ENCODE measurements at places on chromosomes 5 and 9. TPM values are rescaled to one million over a fixed set of nuclear protein-coding genes. Genes with fewer than 3 reads are reported as not detected.

Gene CDKN2B-AS1
- 2.5 TPM for polyA plus RNA-seq

Gene KIF4B
- polyA plus RNA-seq, result 0.85 TPM

Gene FOXD4L5
- not detected for polyA plus RNA-seq

Gene SLC45A2
- polyA plus RNA-seq, result not detected

Gene C1QTNF2
- polyA plus RNA-seq, result 2.4 TPM

Gene AIF1L
- 2.6 TPM for polyA plus RNA-seq

Gene ITGA1
- polyA plus RNA-seq, result 8.4 TPM

Gene PCDHGB6
- polyA plus RNA-seq, result 0.31 TPM

Gene OSMR
- 3.1 TPM for polyA plus RNA-seq

Gene ZNF169
- polyA plus RNA-seq, result 3.3 TPM

Gene CARTPT
- polyA plus RNA-seq, result not detected

Gene ANGPTL2
- polyA plus RNA-seq, result 3.4 TPM

Gene DND1
- not detected for polyA plus RNA-seq

Gene MEF2C
- 372 TPM for polyA plus RNA-seq

Gene ALDH1A1
- polyA plus RNA-seq, result 228 TPM

Gene SNCAIP
- 4.6 TPM for polyA plus RNA-seq

Gene PDGFRB
- polyA plus RNA-seq, result 1.7 TPM

Gene NUTM2F
- not detected for polyA plus RNA-seq

Gene ADAMTS19
- polyA plus RNA-seq, result 0.53 TPM

Gene FAT2
- polyA plus RNA-seq, result 0.83 TPM

Gene RANBP17
- polyA plus RNA-seq, result not detected

Gene DIPK1B
- 15.5 TPM for polyA plus RNA-seq

Gene HK3
- polyA plus RNA-seq, result 1.5 TPM

Gene INSL6
- polyA plus RNA-seq, result 2.3 TPM

Gene SH3GL2
- 328 TPM for polyA plus RNA-seq

Gene MCIDAS
- polyA plus RNA-seq, result not detected

Gene SLC46A2
- not detected for polyA plus RNA-seq

Gene SH3RF2
- polyA plus RNA-seq, result not detected

Gene GLRA1
- polyA plus RNA-seq, result 0.35 TPM

Gene SLIT3
- 11.9 TPM for polyA plus RNA-seq

All from Purkinje cell (primary cell).